Breast epithelium (tissue), 4 donors: ENCODE measurements at places on chromosomes 4 and X. TPM values are rescaled to one million over a fixed set of nuclear protein-coding genes. Genes with fewer than 3 reads are reported as not detected.

The AWAT2 gene
- total RNA-seq = not detected

The TEX13B gene
- not detected for total RNA-seq

The SLAIN2 gene
- total RNA-seq = 76.5 TPM

The CHRDL1 gene
- total RNA-seq = 396 TPM

The TBC1D8B gene
- 12.9 TPM for total RNA-seq

DNA sequence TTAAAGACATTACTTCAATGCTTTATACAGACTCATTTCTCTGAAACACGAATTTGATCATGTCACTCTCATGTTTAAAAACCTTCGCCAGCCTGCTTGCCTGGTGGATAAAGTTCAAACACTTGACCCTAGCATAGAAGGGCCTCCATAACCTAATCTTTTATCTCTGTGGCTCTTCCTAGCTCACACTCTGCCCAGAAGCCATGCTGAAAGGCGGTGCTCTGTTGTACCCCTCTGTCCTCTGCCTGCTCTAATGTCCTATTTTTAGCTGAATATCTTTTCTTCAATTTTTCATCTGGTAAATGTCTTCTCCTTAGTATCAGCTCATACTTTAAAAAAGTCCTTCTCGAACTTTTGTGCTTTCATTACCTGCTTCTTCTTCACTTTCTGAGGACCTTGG lies 302.6 kb upstream of the BOD1L1 start:
- no peaks in the 10 kb centered on the region for H3K27me3 ChIP-seq
- H3K36me3 ChIP-seq = no peaks in the 10 kb centered on the region
- no peak overlapping the region for H3K4me3 ChIP-seq
- no peak for DNase-seq
- no peaks in the 10 kb centered on the region for H3K4me1 ChIP-seq
- no peak overlapping the region for H3K27ac ChIP-seq

GRCh38 chrX:38175139-38175538 lies 45.5 kb downstream of the SRPX start:
- peaks cover 47% of the 10 kb centered on the region for H3K27me3 ChIP-seq
- H3K36me3 ChIP-seq = no peaks in the 10 kb centered on the region
- no peaks in the 10 kb centered on the region for H3K4me1 ChIP-seq
- H3K4me3 ChIP-seq = no peak overlapping the region
- H3K27ac ChIP-seq = no peak overlapping the region

- H3K27me3 ChIP-seq = no peaks in the 10 kb centered on the region
- no peaks in the 10 kb centered on the region for H3K4me1 ChIP-seq
- H3K4me3 ChIP-seq = no peak overlapping the region
- DNase-seq = no peak
These were observed 34.6 kb upstream of the TMPRSS11D start for GRCh38 chr4:67918428-67918827.

- no peak overlapping the region for H3K27ac ChIP-seq
- H3K4me3 ChIP-seq = no peak overlapping the region
- no peaks in the 10 kb centered on the region for H3K36me3 ChIP-seq
- no peaks in the 10 kb centered on the region for H3K27me3 ChIP-seq
These were observed 313.0 kb downstream of the DCTD start for GRCh38 chr4:182604161-182604622.

- H3K4me1 ChIP-seq = no peaks in the 10 kb centered on the region
- H3K4me3 ChIP-seq = no peak overlapping the region
- no peak for DNase-seq
- no peaks in the 10 kb centered on the region for H3K36me3 ChIP-seq
These were observed 27.7 kb downstream of the LARP7 start for GRCh38 chr4:112664611-112665010.

DNA sequence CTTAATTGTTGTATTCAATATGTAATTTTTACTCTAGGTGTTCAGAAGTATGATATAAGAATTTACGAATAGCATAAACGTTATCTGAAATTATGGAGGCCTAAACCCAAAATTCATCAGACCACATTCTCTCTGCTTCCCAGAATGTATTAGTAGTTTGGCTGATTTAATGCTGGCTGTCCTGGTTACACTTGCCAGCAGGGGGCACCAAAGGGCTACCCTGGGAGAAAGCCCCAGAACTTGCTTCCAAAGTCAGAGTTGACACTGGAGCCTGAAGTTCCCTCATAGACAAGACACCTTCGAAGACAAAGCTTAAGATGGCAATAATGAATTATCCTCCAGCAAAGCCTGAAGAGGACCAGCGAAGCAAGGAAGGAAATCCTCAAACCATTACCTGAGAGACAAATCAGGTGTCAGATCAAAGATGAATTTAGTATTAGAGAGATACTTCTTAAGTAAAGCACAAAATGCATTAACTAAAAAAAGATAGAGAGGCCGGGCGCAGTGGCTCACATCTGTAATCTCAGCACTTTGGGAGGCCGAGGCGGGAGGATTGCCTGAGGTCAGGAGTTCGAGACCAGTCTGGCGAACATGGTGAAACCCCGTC lies 11.3 kb upstream of the ANOS1 start:
- no peak for DNase-seq
- H3K4me1 ChIP-seq = no peaks in the 10 kb centered on the region
- H3K4me3 ChIP-seq = no peak overlapping the region
- H3K27me3 ChIP-seq = no peaks in the 10 kb centered on the region

DNA sequence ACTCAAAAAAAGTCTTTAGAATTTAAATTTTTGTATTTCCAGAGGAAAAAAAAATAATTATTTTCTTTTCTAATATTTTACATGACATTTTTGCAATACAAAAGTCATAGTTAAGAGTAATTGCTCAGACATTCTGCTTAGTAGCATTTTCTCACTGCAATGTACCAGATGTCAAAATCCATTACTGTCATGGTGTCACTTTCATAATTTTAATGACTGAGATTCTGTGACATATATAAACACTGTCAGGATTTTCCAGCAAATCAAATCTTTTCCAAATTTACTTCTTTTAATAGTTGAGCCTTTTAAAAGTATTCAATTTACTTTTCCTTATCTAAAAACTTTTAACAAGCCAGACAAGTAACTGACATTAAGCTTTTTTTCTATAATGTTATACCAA lies 422.7 kb downstream of the GRIA2 start:
- no peaks in the 10 kb centered on the region for H3K36me3 ChIP-seq
- no peaks in the 10 kb centered on the region for H3K27me3 ChIP-seq
- H3K4me3 ChIP-seq = no peak overlapping the region
- no peaks in the 10 kb centered on the region for H3K4me1 ChIP-seq
